ENCODE measurements at places on chromosomes 12 and 14.

DNA sequence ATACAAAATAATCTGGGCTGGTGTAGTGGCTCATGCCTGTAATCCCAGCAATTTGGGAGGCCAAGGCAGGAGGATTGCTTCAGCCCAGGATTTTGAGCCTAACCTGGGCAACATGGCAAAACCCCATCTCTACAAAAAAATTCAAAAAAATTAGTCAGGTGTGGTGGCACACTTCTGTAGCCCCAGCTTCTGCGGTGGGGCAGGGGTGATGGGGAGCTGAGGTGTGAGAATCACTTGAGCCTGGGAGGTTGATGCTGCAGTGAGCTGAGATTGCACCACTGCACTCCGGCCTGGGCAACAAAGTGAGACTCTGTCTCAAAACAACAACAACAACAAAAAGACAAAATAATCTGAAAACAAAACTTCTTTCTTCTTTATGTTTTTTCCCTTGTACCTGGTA lies 66.0 kb downstream of the TC2N start:
- no peak for DNase-seq

DNA sequence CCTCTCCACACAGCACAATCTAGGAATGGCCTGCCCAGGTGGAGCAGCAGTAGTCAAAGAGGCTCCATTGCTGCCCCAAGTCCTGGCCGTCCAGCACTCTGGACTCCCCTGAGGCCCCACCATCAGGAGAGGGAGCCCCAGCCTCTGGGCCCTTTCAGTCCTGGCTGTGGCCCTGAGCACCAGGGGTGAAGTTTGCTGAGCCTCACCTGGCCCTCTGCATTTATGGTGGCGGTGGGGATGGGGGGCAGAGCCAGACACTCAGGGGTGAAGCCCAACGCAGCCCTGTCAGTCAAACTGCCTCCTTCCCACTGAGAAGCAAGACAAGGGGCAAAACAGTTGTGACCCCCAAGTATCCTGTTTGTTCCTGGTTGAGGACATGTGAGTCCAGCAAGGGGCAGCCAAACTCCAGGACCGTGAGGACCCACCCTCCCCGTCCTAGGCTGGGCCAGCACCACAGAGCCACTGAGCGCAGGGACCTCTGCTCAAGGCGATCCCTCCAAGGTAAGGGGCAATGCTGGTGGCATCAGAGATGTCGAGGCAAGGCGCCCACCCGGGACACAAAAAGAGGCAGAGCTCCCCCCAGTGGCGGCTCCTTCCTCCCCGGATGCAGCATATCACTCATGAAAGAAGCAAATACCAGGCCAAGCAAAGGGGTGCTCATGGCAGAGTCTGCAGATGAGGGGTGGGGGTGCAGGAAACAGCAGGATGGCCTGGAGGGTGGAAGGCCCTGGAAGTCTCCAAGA lies 4.8 kb upstream of the AMN start:
- peak; percentile 33 for DNase-seq

DNA sequence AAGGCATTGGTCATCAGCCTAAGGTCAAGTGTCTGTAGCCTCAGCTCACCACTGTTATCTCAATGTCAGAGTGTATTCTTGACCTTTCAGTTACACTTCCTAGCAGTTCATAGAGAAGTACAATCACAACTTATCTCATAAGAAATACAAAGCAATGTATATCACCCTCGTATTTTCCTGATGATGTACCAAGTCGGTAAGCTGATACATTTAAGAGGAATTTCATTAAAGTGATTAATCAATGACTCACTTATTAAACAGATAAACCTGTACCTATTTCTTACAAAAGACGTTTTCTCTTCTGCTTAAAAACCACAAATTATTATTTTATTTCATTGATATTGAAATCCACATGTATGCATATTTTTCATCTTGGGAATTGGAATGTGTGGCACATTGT lies 3.9 kb upstream of the PRB3 start:
- DNase-seq: no peak

DNA sequence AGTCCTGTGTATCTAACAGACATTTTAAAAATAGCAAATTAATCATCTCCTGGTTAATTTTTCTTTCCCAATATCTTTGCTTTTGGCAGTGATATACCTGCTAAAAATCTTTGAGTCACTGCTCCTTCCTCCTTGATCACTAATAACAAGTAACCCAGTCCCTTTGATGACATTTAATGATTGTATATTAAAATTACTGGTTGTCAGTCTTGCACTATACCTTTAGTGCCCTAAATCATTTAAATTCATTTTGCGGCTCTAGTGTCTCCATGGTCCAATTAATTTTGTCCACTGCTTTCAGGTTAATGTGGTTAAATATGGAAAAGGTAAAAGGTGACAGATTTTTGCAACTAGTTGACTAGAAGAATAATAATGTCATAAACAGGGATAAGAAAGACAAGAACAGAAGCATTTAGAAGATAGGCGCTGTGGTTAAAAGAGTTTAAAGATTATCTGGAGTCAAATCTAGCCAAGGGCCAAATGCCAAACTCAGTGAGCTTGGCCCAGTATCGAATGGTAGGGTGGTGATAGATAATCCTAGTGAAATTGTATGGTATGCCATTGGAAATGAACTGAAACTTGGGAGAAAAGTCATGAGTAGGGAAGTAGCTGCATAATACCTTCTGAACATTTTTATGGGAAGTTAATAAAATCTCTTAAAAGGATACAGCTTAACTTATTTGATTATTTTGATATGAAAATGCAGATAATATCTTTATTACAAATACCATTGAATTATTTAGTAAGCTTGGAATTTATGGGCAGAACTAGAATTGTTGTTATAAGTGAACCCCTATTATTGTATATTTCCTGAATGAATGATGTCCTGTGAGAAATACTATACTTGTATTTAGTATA lies 115.0 kb downstream of the PCNX1 start:
- no peak for DNase-seq

- no peak for DNase-seq
Measured at GRCh38 chr12:15116086-15116485, 105.1 kb downstream of the RERG start.

DNA sequence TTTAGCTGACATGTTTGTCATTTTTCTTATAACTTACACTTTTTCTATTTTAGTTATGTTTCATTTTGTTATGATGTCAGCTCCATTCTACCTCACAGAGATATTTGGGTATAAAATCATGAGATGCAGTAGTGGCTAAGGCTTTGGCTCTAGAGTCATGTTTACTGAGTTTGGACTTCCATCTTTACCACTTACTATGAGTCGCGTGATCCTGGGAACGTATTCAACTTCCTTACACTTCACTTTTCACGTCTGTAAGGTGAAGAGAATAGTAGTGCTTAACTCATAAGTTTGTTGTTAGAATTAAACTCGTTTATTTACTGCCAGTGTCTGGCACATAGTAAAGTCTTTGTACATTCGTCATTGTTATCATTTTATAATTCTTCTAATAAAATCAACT lies 126.3 kb downstream of the ERC1 start:
- DNase-seq: no peak

DNA sequence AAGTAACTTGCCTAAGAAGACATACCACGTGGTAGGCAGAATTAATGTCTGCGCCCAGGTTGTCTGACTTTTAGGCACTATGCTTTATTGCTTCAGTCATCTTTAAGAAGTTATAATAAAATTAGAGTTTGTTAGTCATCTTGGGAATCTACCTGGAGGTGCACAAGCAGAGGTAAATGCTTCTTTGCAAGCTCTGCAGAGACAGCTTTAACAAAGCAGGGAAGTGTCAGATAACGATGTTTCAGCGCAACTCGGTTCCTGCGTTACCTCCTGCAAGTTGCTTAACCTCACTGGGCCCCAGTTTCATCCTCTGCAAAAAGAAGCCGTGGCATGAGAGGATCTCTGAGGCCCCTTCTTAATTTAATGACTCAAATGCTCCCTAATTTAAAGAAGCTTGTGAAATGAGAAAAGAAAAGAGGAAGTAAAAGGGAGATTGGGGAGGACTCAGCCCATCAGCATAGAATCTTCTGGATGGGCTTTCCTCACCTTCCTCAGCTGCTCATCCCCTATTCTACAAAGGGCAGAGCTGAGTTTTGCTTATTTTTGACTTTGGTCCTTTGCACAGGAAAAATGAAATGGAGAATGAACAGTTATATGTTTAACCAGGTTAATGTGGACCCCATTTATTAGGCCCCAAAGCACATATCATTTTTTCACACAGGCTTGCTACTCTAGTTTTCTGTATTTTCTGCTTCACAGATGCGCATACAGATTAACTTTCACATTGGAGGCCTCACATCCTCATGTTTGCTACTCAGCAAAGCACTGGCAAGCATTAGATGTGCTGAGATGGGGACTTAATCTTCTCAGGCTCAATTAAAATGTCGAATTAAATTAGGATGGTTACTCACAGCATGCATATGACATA lies 5.1 kb downstream of the ARHGDIB start:
- no peak for DNase-seq

DNA sequence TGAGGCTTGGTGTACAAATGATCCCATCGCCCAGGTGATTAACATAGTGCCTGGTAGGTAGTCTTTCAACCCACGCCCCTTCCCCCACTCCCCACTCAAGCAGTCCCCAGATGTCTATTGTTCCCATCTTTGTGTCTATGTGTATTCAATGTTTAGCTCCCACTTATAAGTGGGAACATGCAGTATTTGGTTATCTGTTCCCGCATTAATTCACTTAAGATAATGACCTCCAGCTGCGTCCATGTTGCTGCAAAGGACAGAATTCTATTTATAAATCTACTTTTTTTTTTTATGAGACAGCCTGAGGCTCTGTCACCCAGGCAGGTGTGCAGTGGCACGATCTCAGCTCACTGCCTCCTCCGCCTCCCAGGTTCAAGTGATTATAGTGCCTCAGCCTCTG lies 15.7 kb downstream of the SPX start:
- no peak for DNase-seq

GRCh38 chr14:34718750-34719304 lies 4.4 kb upstream of the CFL2 start:
- DNase-seq: no peak

- no peak for DNase-seq
Measured at GRCh38 chr12:1972856-1973317, 31.4 kb downstream of the DCP1B start.

DNA sequence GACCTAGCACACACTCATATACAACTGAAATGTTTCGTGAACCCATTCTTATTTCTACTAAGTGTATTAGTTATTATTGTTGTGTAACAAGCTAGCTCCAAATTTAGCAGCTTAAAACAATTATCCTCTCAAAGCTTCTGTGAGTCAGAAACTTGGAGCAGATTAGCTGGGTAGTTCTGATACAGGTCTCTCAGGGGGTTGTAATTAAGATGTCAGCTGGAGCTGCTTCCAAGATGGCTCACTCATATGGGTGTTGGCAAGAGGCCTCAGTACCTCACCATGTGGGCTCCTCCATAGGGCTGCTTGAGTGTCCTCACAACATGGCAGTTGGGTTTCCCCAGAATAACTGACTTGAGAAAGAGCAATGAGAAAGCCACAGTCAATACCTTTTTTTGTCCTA lies 9.8 kb downstream of the GPR135 start:
- DNase-seq: no peak

DNA sequence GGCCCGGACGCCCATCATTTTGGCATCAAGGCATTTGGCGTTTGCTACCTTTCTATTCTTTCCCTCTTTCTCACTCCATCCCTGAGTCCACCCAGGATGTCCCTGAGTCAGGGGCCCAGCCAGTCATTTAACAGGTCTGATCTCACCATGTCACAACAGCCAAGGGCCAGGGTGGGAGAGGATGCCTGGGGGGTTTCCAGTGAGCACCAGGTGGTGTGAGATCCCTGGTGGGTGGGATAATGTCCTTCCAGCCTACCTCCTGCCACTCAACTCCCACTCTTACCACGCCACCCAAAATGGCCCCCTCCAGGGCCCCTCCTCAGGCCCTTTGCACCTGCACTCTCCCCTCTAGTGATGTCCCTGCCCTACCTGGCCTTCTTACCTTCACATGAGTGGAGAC lies 310.8 kb downstream of the BCL11B start:
- no peak for DNase-seq

DNA sequence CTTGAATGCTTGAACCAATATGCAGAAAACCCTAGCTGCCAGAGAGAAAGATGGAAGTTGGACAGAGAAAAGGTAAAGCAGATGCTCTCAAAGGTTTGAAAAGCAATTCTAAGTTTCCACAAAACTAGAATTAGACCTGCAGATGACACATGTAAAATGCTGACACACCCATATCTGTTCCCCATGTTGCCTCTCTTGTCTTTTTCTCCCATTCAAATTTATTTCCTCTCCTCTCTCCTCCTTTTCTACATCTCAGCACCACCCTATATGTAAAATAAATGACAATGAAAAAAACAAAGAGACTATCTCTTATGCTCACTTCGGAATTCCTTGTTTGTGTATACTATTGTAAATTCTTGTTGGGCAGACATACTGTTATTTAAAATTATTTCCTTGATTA lies 75.5 kb upstream of the PLEKHA5 start:
- DNase-seq: no peak

All from stimulated activated CD8-positive, alpha-beta memory T cell treated with anti-CD3 and anti-CD28 coated beads, Interleukin-4, amount 100 ng/mL, for 1 hour (primary cell).